ENCODE measurements at places on chromosomes 3 and 15. TPM values are rescaled to one million over a fixed set of nuclear protein-coding genes. Genes with fewer than 3 reads are reported as not detected.

- DNase-seq, result no peak
- peak overlapping the region; percentile 94 for H3K4me3 ChIP-seq
- H3K4me1 ChIP-seq, result peaks cover 15% of the 10 kb centered on the region
- peak overlapping the region; percentile 97 for H3K27ac ChIP-seq
- peaks cover 41% of the 10 kb centered on the region for H3K36me3 ChIP-seq
Measured at GRCh38 chr3:69052472-69052898, 352 bp upstream of the TMF1 start.

DNA sequence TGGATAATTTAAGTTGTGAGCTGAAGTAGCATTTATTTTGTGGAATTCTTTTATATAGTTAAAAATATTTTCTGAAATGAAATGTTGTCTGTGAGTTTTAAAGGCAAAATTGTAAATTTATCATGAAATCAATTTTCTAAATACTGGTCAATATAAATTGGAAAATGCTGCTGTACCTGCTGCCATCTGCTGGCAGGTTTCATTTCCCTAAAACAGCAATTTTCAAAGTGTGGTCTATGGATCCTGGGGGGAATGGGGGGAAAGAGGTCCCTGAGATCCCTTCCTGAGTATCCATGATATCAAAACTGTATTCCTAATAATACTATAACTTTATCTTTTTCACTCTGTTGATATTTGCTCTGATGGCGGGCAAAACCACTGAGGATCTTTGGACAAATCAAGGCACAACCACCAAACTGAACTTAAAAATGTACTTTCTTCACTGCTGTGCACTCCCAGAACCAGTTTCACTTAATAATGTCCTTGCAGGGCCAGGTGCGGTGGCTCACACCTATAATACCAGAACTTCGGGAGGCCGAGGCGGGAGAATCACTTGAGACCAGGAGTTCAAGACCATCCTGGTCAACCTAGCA is 17.2 kb upstream of the CCR4 start:
- peak; percentile 47 for DNase-seq
- no peaks in the 10 kb centered on the region for H3K36me3 ChIP-seq
- H3K4me1 ChIP-seq, result no peaks in the 10 kb centered on the region
- 0 out of 2 replicates have a peak, but pooled peaks cover 3% of the 10 kb centered on the region for H3K27me3 ChIP-seq
- H3K4me3 ChIP-seq, result no peak overlapping the region

DNA sequence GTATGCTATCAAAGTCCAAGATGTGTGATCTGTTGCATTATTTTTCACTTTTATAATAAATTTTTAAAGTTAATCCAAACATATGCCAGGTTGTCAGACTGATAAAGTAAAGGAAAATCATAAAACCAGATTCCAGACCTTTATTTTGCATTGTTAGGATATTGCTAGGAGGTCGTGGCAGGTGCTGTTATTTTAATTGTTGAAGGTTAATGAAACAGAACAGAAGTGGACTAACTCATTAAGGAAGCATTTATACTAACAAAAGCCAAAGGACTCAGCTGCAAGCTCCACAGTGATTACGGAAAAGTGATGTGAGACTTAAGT is 63.1 kb downstream of the DCLK3 start:
- peak; percentile 20 for DNase-seq
- peak overlapping the region; percentile 12 for H3K27ac ChIP-seq
- no peaks in the 10 kb centered on the region for H3K36me3 ChIP-seq
- no peaks in the 10 kb centered on the region for H3K27me3 ChIP-seq

DNA sequence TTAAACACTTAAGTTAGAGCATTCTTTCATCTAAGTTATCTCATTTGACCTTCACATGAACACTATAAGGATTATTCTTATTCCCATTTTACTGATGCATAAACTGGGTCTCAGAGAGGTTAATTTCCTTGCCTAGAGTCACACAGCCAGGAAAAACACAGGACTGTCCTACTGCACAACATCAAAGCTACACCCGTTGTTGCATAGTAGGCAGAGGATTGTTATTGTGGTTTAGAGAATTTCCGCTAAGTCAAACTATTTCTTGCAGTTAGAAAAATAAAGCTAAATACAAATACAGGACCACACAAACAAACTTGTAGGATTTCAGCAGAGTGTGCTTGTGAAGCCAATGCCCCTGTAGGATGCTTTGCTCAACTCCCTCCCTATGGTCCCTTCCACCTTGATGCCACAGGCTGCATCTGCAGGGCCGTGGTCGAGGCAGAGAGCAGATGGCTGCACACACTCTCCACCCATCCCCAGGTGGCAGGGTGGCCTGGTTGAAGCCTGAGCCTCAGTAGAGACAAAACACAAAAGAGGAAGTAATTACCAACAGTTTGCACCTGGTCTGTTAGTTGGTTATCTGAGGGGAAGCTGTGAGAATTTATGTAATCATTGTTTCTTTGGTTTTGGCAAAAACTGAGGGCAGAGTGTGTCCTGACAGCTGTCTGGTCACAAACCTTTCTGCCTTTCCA is 41.1 kb upstream of the SKOR1 start:
- no peaks in the 10 kb centered on the region for H3K36me3 ChIP-seq
- H3K4me3 ChIP-seq, result no peak overlapping the region
- H3K4me1 ChIP-seq, result no peaks in the 10 kb centered on the region
- H3K27me3 ChIP-seq, result no peaks in the 10 kb centered on the region

GRCh38 chr3:32686713-32687112 is 1.7 kb downstream of the CNOT10 start:
- peak overlapping the region; percentile 74 for H3K4me3 ChIP-seq
- no peak overlapping the region for H3K27ac ChIP-seq
- H3K36me3 ChIP-seq, result no peaks in the 10 kb centered on the region
- H3K4me1 ChIP-seq, result peaks cover 13% of the 10 kb centered on the region

DNA sequence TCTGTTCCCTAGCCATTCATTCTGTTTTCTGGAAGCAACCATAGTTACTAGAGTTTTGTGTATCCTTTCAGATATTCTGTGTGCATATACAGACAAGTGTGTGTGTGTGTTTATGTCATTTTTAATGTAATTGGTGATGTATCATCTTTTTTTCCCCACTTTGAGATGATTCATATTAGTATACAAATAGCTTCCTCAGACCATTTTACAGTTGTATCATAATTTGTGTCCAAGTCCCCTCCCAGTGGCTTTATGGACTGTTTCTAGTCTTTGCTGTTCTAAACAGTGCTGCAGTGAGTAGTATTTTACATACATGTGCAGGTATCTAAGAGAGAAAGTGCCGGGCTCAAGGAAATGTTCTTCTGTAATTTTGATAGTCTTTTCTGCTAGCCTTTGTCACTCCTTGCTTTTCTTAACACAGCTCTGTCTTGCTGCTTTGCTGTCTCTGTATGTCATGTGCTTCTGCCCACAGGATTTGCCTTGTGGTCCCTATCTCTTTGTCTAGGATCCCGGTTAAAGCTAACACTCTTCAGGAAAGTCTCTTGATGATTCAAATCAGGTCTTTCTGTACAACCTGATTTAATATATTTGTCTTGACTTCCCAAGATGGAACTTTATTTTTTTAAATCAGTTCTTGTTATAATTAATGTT is 31.5 kb upstream of the FBXL22 start:
- no peaks in the 10 kb centered on the region for H3K27me3 ChIP-seq
- H3K4me1 ChIP-seq, result no peaks in the 10 kb centered on the region
- peak; percentile 15 for DNase-seq
- H3K27ac ChIP-seq, result no peak overlapping the region
- peaks cover 7% of the 10 kb centered on the region for H3K36me3 ChIP-seq

GRCh38 chr15:96043591-96044171 is 286.8 kb upstream of the NR2F2 start:
- DNase-seq, result no peak
- H3K27me3 ChIP-seq, result no peaks in the 10 kb centered on the region
- no peaks in the 10 kb centered on the region for H3K36me3 ChIP-seq
- H3K27ac ChIP-seq, result no peak overlapping the region
- H3K4me1 ChIP-seq, result peaks cover 24% of the 10 kb centered on the region

DNA sequence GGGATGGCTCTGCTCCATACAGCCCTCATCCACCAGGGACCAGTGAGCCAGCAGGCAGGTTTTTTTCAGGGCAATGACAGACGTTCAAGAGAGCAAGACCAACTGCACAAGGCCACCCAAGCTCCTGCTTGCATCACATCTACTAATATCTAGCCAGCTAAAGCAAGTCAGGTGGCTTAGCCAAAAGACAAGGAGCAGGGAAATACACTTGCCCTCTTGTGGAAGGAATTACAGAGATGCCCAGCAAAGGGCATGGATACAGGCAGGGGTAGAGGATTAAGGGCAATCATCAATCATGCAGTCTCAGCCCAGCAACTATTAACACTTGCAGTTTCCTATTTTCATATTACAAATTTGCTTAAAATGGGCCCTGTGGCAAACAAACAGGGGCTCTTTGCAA is 81.5 kb upstream of the NTRK3 start:
- H3K4me1 ChIP-seq, result peaks cover 24% of the 10 kb centered on the region
- no peaks in the 10 kb centered on the region for H3K27me3 ChIP-seq
- no peaks in the 10 kb centered on the region for H3K36me3 ChIP-seq
- H3K4me3 ChIP-seq, result no peak overlapping the region
- peak; percentile 18 for DNase-seq

DNA sequence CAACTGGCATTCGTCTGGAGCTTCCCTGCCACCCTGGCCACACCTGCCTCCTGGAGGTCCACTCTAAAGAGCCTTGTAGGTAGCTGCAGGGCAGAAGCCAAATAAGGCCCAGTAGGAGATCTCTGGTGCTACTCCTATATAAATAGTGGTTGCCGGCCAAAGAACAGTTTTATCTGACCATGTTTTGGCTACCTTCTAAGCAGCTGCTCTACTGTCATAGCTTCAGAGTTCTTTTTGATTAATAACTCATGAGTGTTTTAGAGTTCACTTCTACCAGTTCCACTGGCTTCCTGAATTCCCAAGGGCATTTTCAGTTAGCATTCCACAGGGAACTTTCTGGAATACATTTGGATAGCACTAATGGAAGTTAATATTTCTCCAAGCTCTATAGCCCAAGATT is 154.6 kb downstream of the B3GALNT1 start:
- DNase-seq, result no peak
- H3K27me3 ChIP-seq, result peaks cover 14% of the 10 kb centered on the region
- no peak overlapping the region for H3K4me3 ChIP-seq
- H3K4me1 ChIP-seq, result no peaks in the 10 kb centered on the region
- no peaks in the 10 kb centered on the region for H3K36me3 ChIP-seq

GRCh38 chr3:71389911-71390573 is 193.5 kb downstream of the FOXP1 start:
- peak; percentile 32 for DNase-seq
- no peaks in the 10 kb centered on the region for H3K27me3 ChIP-seq
- H3K4me3 ChIP-seq, result no peak overlapping the region
- no peak overlapping the region for H3K27ac ChIP-seq

The EPHA3 gene
- under 0.01 TPM for total RNA-seq

The VILL gene
- total RNA-seq, result 6.6 TPM

The GP5 gene
- total RNA-seq, result 0.11 TPM

The RETNLB gene
- total RNA-seq, result not detected

The GLDN gene
- 2.8 TPM for total RNA-seq

The GBE1 gene
- total RNA-seq, result 166 TPM

Data from GM23248 (cell line).